Left colon (tissue), 2 donors: ENCODE measurements at places on chromosomes 4 and X. TPM values are rescaled to one million over a fixed set of nuclear protein-coding genes. Genes with fewer than 3 reads are reported as not detected.

The BRS3 gene
- not detected for total RNA-seq

The GRIA2 gene
- total RNA-seq: 0.08 TPM

- no peak for DNase-seq
These were observed 348.9 kb downstream of the DCHS2 start for GRCh38 chr4:154142664-154143063.

GRCh38 chr4:108646706-108647105, 3.7 kb upstream of the OSTC start:
- DNase-seq: no peak

- peak; percentile 66 for DNase-seq
These were observed 27.0 kb downstream of the EIF2S3 start for GRCh38 chrX:24081661-24082154.

DNA sequence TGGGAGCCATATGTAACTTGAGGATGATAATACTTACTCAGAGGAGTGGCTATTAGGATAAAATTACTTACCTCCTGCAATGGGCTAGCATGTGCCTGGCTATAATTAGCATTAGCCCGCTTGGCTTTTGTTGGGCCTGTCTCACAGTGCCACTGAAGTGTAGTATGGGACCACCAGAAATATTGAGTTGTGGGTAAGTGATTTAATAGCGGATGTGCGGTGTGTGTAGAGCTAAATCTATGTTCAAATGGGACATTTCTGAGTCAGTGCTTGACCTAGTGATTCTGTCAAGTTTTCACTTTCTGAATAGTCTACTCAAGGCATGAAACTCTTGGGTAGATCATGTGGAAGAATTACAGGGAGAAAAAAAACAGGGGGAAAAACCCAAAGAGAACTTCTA, 3.5 kb upstream of the CLNK start:
- no peak for DNase-seq

- DNase-seq: no peak
These were observed 47.0 kb downstream of the ASMT start for GRCh38 chrX:1661922-1662221.

GRCh38 chrX:65598559-65599147, 64.1 kb upstream of the LAS1L start:
- no peak for DNase-seq
